Activated CD4-positive, alpha-beta T cell treated with anti-CD3 and anti-CD28 coated beads, Interleukin-2, amount 50 U/mL, for 24 hours (primary cell): ENCODE measurements at places on chromosomes 3 and 15.

GRCh38 chr3:23971684-23972083, 26.6 kb downstream of the NR1D2 start:
- DNase-seq, result no peak

DNA sequence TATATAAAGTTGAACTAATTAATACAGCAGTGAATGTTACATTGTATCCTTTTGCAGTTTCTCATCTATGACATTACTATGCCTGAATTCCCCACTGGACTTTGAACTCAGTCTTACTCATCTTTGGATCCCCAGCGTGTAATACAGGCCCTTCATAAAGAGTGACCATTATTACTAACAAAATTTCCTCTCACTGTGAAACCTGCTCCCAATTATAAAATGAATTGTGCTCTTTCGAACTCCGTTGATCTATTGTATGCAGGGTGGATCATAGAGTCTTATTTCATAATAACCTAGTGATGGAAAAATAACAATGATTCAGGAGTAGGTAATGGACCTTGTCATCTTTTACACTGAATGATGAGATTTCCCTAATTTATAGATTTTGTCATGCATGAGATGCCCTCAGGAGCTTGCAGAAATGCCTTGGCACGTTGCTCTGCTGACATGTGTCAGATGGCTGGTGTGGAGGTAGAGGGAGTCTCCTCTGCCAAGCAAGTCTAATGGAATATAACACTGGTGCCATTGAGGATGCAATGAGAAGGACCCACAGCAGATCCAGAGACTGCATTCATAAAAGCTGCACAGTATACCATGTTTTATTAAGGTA, 25.5 kb downstream of the B3GNT5 start:
- no peak for DNase-seq

DNA sequence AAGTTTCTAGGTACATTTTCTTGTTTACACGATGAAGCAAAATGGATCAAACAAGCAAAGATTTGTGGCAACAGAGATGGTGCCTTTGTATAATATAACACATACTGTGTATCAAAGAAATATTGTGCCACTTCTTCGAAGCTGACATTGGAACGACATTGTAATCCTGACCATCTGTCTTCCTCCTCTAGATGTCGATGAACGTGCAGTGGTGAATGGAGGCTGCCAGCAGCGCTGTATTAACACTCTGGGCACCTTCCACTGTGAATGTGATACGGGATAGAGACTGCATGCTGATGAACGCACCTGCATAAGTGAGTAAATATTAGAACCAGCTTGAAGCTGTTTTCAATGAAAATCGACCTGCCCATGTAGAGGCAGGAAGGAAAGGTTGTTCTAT, 613.3 kb upstream of the GOLIM4 start:
- DNase-seq, result no peak

GRCh38 chr3:147422601-147423536, 13.7 kb downstream of the ZIC1 start:
- DNase-seq, result no peak

- DNase-seq, result no peak
Observed at GRCh38 chr15:84804005-84804900, 12.9 kb upstream of the ALPK3 start.

DNA sequence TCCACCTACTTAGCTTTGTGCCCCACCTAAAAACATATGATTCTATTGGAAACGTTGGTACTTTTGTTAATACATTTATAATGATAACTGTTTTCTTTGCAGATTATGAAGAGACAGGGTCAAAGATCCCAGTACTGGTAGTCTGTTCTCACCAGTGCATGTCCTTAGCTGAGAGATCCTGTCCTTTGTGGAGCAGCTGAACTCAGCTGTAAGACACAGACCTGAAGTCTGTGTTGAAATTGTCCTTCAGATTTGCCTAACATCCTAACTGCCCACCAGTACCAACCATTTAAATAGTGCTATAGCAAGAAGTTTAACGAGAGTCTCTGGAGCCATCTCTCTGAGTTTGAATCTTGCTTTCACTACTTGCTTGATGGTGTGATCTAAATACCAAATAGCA, 398.7 kb downstream of the FEZF2 start:
- no peak for DNase-seq

DNA sequence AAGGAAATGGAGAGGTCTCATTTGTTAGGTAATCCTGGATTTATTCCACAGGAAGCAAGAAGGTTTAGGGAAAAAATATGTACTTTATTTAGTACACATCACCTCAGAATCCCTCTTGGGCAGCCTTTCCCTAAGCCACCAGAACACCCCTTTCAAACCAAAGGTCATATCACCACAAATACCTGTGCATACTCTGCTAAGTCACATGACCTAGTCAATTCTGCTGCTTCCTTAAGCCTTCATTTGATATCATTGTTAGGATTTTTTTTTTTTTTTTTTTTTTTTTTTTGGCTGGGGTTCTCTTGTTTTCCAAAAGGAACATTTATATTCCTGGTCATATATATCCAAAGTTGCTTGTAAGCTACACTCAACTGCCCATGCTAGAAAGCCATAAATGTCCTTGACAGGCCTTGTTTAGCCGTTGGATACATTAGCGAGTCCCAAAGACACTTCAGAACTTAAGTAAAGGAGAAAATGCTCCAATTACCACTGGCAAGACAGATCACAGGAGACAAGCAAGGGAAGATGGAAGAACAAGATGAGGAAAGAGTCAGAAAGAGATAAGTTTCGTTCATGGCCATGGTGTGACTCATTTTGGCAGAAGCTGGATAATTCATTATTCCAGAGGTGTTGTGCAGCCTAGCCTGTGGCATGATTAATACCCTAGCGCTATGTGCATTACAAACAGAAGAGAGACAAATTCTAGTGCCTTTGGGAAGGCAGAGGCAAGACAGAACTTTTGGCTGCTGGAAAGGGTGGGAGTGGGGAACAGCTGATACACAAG, 155.6 kb upstream of the SLC2A2 start:
- no peak for DNase-seq

DNA sequence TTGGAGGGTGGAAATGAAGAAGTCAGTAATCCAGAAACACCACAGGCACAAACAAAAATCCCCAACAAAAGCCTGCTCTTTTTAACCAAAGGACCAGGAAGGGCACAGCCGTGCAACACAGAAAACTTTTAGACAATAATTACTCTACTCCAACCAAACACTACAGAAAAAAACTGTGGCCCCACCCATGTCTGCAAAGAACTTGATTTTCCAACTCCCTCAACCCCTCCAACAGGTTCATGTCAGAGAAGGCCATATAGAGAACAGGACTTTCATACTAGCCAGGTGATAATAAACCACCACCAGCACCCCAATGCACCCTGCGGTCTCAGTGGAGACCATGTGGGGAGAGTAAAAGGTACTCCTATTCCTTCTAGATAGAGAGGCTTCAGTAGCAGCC, 16.8 kb downstream of the PHC3 start:
- DNase-seq, result no peak

- DNase-seq, result no peak
Observed at GRCh38 chr15:97688177-97688576, 272.3 kb upstream of the ARRDC4 start.

DNA sequence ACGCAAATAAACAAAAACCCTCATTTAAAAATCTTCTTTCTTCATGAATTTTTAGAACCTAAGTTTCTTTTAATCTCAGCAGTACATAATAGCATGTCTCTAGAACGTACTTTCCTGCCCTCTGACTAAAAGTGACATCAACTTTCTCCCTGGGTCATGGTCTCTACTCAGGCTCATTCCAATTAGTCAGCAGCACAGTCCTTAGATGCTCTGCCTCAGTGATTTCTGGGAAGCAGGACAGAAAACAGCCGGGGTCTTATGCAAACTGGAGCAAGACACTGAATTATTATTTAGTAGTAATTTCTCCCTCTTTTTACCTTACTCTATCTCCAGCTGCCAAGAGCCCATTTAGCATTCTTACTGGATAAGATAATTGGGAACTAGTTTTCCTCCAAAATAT, 365.2 kb downstream of the TUSC7 start:
- DNase-seq, result no peak

DNA sequence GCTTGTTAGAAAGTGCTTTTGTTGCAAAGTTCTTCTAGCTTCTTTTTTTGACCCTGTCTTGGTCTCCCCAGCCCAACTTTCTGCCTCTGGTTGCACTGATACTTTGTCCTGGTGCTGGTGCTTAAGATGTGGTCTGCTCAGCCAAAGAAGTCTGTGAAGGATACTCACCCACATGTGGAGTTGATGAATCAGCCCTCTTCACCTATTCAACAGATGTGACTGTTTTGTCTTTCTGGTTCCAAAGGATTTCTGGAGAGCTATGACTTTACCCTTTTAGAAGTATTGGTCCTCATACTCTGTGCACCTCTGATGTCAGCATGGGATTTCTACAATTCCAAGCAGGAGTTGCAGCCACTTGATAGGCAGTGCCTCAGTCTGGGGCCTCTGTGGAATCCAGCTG, 84.1 kb downstream of the PCCB start:
- DNase-seq, result no peak

GRCh38 chr3:198076722-198077308, 116.8 kb downstream of the LMLN start:
- DNase-seq, result no peak

DNA sequence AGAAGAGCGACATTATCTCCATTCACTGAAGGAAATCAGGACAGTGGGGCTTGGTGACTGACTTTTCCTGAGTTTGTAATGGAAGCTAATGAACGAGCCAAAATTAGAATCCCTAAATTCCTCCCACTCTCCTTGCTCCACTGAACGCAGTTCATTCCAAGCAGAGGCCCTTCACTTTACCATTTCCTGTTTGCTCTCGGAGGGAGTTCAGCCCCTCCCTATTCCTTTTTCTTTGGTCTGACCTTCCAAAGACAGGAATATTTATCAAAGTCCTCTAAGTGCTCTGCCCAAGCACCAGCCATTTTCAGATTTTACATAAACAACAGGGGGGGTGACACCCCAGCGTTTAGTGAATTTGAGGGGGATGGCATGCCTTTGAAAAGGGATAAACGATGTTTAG, 24.0 kb upstream of the PTPRG start:
- no peak for DNase-seq

DNA sequence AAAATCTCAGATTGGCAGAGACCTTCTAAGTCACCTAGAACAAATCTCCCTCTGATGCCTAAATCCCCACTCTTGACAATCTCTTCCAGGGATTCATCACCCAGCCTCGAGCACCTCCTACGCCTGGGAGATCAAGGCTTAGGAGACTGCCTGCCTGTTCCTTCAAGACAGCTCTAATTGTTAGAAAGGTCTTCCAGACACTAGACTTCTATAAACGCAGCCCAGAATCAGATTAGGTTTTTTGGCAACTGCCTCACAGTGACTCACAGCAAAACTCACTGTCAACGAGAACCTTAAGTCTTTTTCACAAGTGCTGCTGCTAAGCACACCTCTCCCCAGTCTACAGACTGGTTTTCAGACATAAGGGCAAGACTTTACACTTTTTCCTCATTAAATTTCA, 23.1 kb downstream of the SRGAP3 start:
- no peak for DNase-seq

DNA sequence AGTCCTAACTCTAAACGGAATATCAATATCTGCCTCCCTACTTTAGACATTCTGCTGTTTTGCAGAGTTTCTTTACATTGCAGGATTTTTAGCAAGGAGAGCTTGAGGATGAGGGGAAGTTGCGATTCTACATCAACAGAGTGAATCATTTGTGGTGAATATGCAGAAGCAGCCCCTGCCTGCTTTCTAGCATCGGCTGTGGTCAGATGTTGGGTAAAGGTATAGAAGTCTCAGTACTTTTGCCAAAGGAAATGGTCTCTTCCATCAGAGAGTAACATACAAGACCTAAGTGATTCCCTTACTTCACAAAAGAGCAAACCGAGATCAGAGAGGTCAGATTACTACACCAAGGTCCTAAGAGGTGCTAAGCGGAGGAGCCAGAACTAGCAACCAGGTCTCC, 15.2 kb downstream of the ST3GAL6 start:
- DNase-seq, result no peak

GRCh38 chr15:26537663-26538062, 235.2 kb downstream of the GABRB3 start:
- DNase-seq, result no peak

GRCh38 chr3:122251428-122251827, 68.0 kb downstream of the CASR start:
- DNase-seq, result no peak

DNA sequence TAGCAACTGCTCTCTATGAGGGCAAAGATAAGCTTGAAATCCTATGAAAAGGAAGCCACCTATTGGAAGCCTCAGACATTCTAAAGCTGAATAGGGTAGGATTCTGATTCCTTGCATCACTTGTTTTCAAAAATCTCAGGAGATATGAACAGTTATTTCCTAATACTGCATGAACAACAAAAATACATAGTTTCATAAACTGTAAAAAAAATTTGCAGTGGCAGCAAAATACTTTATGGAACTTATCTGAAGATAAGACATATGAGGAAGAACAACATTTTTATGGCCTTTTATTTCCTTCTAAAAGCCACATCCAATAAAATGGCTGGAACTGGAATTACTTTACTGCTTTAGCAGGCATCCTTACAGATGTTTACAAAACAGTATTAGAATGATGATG, 29.9 kb downstream of the AP3S2 start:
- no peak for DNase-seq
